Activated naive CD8-positive, alpha-beta T cell treated with anti-CD3 and anti-CD28 coated beads, Interleukin-2, amount 50 U/mL, for 24 hours (primary cell): ENCODE measurements at places on chromosomes 2 and 18.

DNA sequence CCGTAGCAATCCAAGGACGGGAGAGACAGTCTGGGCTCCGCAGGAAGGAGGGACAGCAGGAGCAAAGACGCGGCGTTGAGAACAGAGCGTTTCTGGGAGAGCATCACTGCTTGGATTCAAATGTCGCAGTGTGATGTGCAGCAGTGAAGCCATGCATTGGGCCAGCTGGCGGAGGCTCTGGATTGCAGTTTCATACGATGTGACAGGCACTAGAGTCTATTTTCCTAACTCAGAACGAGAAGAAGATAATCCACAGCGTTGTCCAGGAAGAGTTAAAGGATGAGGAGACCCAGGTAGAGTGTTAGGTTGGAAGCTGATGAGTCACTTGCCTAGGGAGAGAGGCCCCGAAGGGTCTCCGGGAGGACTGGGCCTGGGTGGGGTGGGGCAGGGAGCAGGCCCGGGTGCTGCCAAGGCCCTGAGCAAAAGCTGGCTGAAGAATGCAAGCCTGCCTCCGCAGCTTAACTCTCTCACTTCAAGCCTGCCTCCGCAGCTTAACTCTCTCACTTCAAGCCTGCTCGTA, 17.7 kb upstream of the SEMA4C start:
- DNase-seq = no peak

GRCh38 chr18:62862466-62862865, 147.1 kb downstream of the PHLPP1 start:
- DNase-seq = no peak

DNA sequence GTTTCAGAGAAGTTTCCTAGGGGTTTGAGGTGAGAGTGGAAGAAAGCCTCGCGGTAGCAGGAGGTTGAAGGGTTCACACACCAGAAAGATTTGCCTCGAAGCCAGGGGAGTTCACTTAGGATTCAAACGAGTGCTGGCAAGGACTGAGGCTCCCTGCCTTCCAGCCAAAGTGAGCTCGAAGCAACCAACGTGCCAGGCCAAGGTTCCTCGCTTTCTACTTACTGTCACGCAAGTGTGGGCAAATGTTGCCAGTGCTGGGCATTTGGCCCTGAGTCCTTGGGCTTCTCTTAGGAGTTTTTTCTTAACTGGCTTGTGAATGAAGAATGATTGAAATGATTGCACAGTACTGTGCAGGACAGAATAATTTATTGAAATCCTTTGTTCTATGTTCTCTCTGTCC, 53.6 kb downstream of the TMEM178A start:
- no peak for DNase-seq

- no peak for DNase-seq
Observed at GRCh38 chr2:234363011-234363487, 133.8 kb downstream of the ARL4C start.

GRCh38 chr2:25309402-25309801, 32.3 kb downstream of the DNMT3A start:
- DNase-seq = peak; percentile 79

DNA sequence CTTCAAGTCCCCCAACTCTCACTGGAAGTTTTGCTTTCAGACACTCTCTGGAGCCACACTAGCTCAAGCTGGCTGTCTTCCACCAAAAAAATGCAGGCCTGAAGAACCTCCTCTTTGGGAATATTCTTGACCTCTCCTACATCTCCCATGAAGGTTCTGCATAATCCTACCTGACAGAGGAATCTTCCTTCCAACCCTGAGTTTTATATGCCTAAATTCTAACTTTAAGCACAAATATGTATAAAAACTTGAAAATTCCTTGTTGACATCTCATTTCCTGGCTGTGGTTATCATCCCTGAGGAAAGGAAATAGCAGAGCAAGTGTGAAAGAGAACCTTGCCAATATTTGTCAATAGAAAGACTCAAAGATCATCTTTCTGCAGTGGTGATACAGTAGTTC, 249.0 kb downstream of the LPIN1 start:
- DNase-seq = no peak

DNA sequence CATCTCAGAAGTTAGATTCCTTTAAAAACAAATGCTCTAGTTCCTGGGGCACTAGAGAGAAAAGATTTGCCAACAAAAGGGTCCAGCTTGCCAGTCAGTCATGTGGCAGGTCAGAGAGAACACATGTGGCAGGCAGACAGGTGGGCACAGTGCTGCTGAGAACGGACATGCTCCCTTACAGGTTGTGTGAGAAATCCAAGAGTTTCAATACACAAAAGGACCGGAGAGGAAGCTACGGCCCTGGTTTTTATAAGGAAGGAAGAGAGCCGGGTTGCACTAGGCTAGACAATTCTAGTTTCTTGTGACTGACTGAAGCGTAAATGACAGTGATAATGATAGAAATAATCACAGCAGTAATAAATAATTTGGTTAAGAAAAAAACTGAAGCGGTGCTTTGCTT, 18.3 kb downstream of the CDC42EP3 start:
- DNase-seq = no peak

DNA sequence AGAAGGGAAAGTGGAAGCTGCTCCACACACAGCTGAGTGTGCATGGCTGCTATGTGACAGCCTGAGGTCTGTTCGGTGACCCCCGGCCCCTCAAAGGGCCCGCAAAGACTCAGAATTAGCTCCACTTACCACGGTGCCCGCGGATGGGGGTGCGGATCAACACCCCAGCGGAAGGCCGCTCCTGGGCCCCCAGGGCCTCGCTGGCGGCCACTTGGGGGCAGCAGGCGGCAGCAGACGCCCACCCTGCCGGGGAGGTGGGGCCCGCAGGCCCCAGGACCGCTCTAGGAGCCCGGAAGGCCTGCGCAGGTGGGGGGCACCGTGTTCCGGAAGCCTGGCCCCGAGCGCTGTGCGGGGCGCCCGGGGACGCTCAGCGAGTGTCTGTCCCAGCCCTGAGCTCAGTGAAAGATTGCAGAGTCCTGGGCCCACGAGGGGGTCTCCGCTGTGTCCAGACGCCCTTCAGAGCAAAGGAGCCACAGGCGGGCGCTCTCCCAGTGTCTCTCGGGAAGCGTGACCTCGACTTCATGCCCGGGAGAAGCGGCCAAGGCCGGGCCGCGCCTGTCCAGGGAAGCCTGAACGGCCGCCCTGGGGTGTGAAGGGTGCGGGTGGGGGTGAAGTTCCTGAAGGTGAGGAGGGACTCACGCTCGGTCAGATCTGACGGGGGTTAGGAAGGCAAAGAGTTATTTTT, 118.7 kb downstream of the VAPA start:
- DNase-seq = peak; percentile 58

GRCh38 chr2:20023688-20024087, 11.2 kb upstream of the MATN3 start:
- no peak for DNase-seq

DNA sequence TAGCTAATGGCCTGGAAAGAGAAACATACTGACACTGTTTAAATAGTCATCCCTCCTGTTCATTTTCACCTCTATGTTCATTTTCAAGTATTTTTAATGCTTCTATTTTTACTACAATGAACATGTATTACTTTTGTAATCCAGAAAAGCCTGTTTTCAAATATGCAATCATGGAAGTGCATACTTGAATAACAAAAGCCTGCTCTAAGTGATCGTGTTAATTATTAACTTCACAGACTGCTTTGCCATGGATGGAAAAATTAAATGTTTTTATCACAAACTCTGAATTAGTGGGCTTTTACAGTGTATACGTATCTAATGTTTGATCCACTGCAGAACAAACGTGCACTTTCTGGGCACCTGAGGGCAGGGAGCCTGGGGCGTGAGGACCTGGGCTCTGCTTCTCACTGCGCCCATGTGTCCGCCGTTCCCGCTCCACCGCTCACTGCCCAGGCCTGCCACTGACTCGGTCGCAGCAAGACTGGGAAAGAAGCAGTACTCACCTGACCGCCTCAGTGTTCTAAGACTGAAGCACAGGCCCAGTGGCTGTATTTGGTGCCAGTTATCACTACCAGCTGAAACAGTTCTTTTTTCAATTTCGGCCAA, 80.6 kb downstream of the UXS1 start:
- no peak for DNase-seq

GRCh38 chr2:26644188-26644835, 3.1 kb upstream of the CIB4 start:
- DNase-seq = no peak

DNA sequence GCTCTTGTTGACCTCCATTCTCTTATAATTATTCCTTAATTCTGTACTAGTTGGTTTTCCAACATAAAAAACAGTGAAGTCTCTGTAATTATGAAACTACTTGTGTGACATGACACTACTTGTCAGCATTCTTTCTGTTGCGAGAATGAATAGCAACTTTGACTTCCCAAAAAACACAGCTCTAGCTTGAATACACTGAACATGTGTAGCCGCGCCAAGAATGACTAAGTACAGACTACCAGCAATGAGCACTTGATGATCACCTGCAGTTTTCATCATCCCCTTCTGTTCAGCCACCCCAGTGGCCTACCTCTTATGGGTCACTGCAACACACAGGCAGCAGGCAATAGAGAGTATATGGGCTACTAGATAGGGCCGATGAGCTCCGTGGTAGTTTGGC, 229.3 kb downstream of the TGIF1 start:
- DNase-seq = no peak

DNA sequence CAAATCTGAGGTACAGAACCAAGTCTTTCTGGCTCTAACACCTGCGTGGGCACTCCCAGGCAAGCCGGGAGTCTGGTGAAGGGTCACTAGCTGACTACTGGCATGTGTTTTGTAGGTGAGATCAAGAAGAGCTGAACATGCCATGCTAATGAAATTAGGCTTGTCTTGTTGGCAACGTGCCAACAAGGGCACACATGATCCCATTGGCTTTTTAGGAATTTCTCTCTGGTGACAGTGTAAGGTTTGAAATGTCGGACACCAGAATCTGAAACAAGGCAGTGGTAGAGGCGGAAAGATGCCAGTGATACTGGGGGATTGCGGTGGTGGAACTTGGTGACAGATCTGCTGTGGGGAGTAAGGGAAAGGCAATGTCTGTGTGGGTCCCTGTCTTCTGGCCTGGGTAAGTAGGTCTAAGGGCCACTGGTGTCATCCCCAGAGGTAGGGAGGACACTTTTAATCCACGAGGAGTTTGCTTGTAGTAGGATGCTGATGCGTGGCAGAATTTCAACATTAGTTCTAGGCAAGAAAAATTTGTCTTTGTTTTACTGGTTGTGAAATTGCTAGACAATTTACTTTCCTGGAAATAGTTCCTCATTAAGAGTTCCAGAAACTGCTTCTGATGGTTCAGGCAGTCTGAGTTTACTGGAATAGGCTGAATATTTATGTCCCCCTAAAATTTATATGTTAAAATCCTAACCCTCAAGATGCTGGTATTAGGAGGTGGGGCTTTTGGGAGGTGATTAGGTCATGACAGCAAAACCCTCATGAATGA, 52.6 kb upstream of the ACMSD start:
- DNase-seq = no peak

- DNase-seq = no peak
Observed at GRCh38 chr2:116487336-116487735, 1327.2 kb upstream of the DDX18 start.

- no peak for DNase-seq
Observed at GRCh38 chr2:20578895-20579825, 71.7 kb downstream of the HS1BP3 start.

DNA sequence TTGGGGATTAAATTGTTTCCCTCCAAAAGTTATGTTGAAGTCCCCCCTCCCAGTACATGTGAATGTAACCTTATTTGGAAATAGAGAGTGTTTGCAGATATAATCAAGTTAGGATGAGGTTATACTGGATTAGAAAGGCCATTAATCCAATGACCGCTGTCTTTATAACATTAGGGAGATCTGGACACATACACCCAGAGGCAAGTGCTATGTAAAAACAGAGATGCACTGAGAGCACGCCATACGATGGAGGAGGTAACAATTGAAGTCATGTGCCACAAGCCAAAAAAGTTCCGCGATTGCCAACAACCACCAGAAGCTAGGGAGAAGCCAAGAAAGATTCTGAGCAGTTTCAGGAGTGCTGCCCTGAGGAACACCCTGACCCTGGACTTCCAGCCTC, 153.3 kb downstream of the RNF144A start:
- DNase-seq = no peak

DNA sequence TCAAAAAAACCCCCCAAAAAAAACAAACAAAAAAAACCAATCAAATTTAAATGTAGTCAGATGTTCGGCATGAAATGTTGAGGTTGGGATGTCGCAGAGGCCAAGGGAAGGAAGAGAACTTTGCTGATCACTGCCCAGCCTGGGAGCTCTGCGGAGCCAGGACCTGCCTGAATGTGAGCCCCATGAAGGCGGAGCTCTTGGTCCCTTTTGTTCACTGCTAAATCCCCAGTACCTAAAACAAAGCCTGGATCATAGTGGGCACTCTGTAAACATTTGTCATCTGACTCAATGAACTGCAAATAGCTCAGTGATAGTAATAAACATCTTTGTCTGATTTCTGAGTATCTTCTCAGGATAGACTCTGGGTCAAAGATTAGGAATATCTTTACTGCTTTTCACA, 64.0 kb downstream of the NGEF start:
- no peak for DNase-seq

DNA sequence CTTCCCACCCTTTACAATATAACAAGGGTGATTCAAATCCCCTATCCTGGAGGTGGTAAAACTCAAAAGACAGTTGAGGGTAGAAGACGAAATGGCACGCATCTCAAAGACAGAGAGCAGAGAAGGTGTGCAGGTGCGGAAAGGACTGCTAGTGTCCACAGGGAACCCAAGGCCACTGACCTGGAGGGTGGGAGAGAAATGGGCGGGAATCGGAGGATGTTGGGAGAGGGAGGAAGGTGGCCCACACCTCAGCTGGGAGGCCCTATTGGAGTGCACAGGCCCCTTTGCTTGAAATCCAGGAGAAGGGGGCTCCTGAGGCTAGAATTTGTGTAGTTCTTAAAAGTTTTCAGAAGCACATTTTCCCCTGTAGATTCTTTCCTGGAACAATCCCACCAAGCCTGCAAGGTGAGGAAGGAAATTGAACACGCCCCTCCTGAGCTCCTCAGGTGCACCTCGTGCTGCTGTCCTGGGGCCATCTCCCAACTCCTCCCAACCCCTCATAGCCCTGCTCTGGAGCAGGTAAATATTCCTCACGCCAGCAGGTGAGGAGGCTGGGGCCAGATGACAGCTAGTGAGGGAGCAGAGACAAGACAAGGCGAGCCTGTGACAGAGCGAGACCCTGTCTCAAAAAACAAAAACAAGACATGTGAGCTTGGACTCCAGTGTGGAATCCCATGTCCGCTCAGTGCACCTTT, 99.3 kb downstream of the MCFD2 start:
- no peak for DNase-seq

- no peak for DNase-seq
Observed at GRCh38 chr2:48345176-48345575, 184.8 kb upstream of the STON1 start.

GRCh38 chr2:47321006-47321405, 82.0 kb upstream of the MSH2 start:
- DNase-seq = no peak

GRCh38 chr2:128562471-128563347, 244.0 kb upstream of the HS6ST1 start:
- DNase-seq = no peak

DNA sequence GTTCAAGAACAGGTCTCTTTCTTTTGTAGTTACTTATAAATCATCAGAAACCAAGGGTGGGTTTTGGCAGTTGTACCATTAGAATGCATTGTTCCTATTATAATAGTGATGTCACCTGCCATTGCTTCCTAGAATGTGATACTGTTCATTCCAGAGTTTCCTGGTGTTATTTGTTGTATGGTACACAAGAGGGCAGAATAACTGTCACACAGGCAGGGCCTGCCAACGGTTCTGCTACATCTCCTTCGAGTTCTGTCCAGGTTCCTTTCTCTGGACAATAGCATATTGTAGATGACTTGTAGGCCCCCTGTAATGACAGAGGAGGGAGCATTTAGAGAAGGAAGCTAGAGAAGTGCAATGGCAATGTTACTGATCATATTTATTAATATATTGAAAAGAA, 98.3 kb downstream of the KLHL14 start:
- DNase-seq = no peak
